ENCODE measurements at places on chromosomes 13 and 19.

DNA sequence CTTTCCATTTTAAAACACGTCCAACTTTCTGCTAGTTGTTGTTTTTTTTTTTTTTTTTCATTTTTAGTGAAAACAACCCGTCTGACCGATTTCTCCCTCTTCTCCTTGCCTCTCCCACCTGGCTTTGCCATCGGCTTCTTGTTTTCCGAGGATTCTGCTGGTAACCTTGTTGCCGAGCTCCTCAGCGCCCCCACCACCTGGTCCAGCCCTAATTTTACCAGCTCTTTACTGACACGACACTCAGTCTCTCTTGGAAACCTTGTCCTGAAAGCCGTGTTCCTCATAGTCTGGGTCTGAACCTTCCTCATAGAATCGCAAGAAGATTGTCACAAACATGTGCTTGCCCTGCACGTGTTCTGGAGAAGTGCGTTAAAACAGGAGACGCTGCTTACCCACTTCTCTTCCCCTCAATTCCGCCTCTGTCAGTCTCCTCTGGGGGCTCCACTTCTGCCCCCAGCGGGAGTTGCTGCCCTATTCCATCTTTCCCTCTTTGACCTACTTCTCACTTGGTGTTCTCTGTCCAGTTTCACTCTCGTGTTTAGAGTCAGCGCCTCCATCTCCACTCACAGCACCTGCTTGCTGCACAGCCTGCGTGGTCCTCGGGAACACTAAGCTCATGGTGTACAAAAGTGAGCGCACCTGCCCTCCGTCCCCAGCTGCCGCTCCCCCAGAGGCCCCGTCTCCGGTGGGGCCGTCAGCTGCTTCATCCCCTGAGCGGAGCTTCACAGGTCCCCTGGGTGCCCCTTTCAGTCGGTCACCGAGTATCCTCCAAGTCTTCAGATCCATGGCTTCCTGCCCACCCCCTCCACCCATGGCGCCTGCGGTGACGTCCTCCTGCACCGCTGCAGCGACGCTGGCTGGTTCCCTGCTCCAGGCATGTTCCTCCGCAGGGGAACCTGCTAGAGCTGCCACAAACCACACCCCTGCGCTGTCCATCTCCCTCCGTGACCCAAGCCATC, 65.1 kb downstream of the TM9SF2 start:
- DNase-seq: no peak

DNA sequence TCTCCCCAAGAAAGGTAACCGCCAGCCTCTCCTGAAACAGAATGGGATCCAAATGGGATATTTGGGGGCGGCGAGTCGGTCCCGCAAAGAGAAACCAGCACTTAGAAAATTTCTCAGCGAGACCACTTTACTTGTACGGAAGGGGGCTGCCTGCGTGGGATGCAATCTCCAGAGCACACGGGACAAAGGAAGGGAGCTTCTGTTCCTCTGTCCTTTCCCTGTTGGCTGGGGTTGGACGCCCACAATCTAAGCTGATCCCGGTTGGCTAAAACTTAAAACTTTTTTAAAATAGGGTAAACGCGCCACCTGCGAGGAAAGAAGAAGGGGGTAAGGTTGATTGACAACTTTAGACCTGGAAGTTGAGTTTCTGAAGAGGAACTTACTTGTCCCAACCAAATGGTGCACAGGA, 826 bp upstream of the BSG start:
- DNase-seq: no peak

DNA sequence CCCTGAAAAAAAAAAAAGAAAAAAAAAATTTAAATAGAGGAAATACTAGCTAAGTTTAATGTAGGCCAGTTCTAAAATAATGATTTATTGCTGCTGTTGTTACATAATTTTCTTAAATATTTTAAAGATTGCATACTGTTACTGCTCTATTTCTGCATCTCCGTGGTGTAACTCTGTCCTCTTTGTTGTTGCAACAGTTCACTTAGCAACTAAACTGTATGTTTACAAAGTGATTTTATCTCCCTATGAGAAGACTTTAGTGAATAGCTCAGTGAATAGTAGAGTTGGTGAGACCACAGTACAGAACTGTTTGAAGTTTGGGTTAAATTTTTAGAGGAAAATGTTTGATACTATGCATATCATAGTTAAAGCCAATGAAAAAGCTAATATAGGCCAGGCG, 19.4 kb downstream of the BRCA2 start:
- no peak for DNase-seq

- DNase-seq: no peak
Measured at GRCh38 chr19:2294687-2295335, 12.8 kb upstream of the PEAK3 start.

GRCh38 chr13:78997902-78998629, 339.1 kb upstream of the OBI1 start:
- DNase-seq: no peak

GRCh38 chr19:10516671-10517286, 468 bp downstream of the S1PR5 start:
- no peak for DNase-seq

- no peak for DNase-seq
Measured at GRCh38 chr19:28920269-28921066, 292.5 kb downstream of the UQCRFS1 start.

DNA sequence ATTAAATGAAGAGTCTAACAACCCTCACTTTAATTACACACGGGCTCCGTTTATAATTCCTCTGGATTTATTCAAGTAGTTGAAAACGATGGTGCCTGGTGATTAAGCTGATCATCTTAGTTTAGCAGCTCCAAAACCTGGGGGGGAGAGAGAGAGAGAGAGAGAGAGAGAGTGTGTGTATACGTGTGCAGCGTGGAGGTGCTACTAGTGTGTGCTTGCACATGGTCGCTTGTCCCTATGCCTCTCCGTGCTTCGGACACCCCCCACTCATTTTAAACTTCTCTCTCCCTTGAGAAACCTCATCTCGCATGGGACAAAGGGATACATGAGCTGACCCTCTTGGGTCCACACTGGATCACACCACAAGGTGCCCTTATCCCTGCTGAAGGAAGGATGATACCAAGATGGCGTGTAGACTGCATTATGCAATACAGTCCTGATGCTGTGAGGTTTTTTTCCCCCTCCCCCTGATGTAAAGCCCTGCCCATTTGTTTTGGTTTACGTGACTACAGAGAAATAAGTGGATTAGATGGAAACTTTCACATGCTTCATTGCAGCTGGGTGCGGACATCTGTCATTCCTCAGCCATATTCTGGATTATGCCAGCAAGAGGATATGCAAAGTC, 320.8 kb downstream of the ZNF536 start:
- no peak for DNase-seq

DNA sequence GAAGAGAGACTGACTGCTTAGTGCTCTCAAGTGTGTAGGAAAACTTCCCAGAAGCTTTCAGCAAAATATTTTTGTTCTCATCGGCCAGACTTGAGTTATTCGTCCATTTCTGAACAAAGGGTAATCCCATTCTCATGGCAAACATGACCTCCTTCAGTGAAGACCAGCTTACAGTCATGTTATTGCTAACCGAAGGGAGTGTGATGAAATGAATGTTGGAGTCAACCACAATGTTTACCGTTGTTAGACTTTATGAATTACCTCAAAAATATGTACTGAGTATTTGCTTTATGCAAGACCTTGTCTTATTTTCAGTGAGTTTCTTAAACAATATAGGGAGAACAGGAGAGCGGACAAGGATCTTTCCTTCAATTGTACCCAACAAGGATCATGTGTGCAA, 228.6 kb downstream of the LMO7 start:
- no peak for DNase-seq

Data from activated gamma-delta T cell treated with Interleukin-2 at 50 U/mL for 16 hours (primary cell).